ENCODE measurements at places on chromosomes 3 and 15. TPM values are rescaled to one million over a fixed set of nuclear protein-coding genes. Genes with fewer than 3 reads are reported as not detected.

DNA sequence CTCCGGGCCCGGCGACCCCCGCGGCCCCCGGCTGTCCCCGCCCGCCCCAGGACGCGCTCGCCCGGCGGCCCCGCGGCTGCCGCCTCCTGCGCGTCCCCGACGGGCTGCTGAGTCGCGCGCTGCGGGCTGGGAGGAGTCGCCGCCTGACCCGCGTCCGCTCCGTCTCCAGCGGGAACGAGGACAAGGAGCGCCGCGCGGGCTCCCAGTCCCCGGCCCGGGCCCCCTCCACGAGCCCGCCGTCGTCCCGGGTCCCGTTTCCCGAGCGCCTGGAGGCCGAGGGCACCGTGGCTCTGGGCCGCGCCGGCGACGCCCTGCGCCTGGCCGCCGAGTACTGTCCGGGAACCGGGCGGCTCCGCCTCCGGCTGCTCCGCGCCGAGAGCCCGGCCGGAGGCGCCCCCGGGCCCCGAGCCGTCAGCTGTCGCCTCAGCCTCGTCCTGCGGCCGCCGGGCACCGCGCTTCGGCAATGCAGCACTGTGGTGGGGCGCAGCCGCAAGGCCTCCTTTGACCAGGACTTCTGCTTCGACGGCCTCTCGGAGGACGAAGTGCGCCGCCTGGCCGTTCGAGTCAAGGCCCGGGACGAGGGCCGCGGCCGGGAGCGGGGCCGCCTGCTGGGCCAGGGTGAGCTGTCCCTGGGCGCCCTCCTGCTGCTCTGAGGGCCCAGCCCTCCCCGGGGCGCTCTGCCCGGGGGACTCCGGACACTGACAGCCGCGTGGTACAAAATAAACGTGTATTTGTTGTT, 1.5 kb downstream of the C2CD4A start:
- DNase-seq = peak; percentile 66

- no peak for DNase-seq
These were observed 80.4 kb upstream of the MEF2A start for GRCh38 chr15:99485153-99485961.

- DNase-seq = no peak
These were observed 38.6 kb downstream of the GASK1A start for GRCh38 chr3:43017593-43018195.

GRCh38 chr3:175869404-175869803, 1010.3 kb downstream of the NAALADL2 start:
- DNase-seq = no peak

Gene TRPM1
- not detected for total RNA-seq

- DNase-seq = no peak
These were observed 139.7 kb upstream of the RARB start for GRCh38 chr3:25288413-25288812.

DNA sequence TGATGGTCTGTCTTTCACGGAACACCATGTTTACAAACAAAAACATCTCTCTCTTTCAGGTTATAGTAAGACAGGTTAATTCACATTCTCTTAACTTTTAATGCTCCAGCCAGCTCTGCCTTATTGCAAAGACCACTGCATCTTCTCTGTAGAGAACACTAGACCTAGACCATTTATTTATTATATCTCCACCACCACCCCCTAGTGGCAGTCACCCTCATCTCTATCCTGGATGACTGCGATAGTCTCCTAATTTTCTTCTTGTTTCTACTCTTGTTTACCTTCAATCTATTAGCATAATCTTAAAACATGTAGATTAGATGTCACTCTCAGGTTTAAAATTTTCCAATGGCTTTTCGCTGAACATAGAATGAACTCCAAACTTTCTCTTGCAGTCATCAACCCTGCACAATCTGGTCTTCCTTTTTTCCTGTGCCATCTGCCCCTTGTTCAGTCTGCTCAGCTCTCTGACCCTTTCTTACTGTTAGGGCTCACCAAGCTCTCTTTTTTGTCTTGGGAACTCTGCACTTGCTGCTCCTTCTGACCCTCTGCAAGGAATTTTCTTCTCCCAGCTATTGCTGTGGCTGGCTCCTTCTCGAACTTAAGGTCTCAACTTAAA, 155.6 kb downstream of the SQOR start:
- DNase-seq = peak; percentile 46

DNA sequence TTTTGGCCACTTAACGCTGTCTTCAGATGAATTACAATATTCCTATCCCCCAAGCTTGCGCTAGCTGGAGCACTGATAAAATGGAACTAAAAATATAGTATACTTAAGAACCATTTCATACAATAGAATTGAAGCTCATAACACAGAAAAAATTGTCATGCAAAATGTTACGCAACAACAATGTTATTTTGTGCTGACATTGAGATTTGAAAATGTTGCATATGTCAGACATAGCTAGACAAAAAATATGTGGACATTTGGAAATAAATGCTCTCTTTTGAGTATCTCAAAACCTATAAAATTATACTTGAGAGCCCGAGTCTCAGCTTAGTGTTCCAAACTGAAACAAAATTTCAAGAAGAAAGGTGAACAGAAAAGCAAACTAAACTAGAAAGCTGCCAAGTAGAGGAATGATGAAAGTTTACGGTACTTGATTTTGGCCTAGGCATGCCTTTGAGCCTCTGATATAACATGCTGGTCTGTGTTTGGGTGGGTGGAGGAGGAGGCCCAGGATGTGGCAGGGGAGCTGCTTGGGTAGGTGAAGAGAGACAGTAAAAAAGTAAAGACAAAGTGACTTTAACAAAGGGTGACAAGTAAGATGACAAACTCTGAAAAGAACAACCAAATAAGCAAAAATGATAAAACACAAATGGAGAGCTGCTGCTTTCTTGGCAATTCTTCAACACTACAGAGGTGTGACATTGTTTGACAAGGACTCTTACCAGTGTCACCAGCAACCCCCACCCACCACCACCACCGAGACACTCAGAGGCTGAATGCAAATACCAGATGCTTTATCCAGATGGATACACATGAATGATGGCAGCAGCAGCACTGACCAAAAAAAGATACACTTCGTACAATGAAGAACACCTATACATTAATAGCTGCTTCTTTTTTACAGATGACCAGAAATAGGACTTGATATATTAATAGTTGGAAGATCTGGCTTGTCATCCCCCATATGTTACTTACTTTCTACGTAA, 129.3 kb upstream of the FEZF2 start:
- no peak for DNase-seq

GRCh38 chr15:77035584-77035983, 35.3 kb downstream of the TSPAN3 start:
- peak; percentile 4 for DNase-seq

GRCh38 chr3:193095366-193095765, 145.7 kb upstream of the PLAAT1 start:
- DNase-seq = no peak

- DNase-seq = peak; percentile 91
These were observed at the start of gene C2CD4A for GRCh38 chr15:62066663-62067447. Gene C2CD4A (plus strand): TSS chr15:62066977. CDS start chr15:62067614, 637 bp downstream.

DNA sequence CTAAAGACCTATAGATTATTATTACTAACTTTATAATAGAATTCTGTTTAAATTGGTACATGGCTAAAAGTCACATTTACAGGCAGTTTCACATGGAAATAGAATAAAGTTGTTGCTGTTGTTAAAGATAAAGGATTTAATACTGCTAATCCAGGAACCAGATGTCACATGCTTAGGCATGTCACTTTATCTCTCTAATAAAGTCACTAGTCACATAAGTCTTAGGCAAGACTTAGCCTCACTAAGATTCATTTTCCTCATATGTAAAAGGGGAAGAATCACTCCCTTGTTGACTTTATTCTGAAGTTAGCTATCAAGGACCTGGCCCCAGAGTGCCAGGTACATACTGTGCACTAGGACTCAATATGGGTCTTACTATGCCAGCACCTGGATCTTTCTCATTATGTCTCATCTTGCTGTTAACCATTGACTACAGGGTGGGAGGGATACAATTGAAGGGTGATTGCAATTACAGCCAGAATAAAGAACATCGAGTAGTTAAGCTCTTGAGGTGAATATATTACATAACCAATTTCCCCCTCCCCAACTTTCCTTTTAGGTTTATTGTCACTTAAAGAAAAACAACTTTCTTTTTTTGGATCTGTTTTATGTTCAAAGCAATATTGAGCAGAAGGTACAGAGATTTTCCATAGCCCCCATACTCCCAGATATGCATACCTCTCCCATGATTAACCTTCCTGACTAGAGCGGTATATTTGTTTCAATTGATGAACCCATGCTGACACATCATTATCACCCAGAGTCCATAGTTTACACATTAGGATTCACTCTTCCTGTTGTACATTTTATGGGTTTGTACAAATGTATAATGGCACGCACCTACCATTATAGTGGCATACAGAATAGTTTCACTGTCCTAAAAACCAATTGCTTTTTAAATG, 36.6 kb downstream of the LNP1 start:
- DNase-seq = no peak

- no peak for DNase-seq
These were observed 254.6 kb upstream of the RBMS3 start for GRCh38 chr3:29026286-29026685.

GRCh38 chr3:78751266-78751665, 1016.5 kb downstream of the ROBO1 start:
- no peak for DNase-seq

GRCh38 chr3:161700998-161701397, 204.4 kb downstream of the OTOL1 start:
- DNase-seq = peak; percentile 11

GRCh38 chr3:70519913-70520659, 207.6 kb upstream of the MDFIC2 start:
- DNase-seq = no peak

GRCh38 chr3:70000563-70001081, 1.1 kb downstream of the SAMMSON start:
- peak; percentile 11 for DNase-seq

- DNase-seq = no peak
These were observed 50.3 kb upstream of the SLC6A6 start for GRCh38 chr3:14352002-14352627.

- DNase-seq = peak; percentile 44
These were observed 500 bp upstream of the RAB6B start for GRCh38 chr3:133896002-133896761.

Gene PLCH1
- total RNA-seq = 5.8 TPM

- DNase-seq = peak; percentile 75
These were observed 24.3 kb downstream of the CACNA2D3 start for GRCh38 chr3:54146506-54147239.

Gene GTF2E1
- total RNA-seq = 11.6 TPM

Gene SYNPR
- 0.52 TPM for total RNA-seq

GRCh38 chr15:34101366-34102174, at the start of the genes EMC7 and PGBD4:
Gene EMC7 (minus strand): TSS chr15:34101862. CDS start chr15:34101839, 23 bp downstream.
Gene PGBD4 (plus strand): TSS chr15:34102083. CDS start chr15:34102532, 449 bp downstream.
- DNase-seq = peak; percentile 99

- DNase-seq = no peak
These were observed 644.1 kb downstream of the RBMS3 start for GRCh38 chr3:29924783-29925561.

DNA sequence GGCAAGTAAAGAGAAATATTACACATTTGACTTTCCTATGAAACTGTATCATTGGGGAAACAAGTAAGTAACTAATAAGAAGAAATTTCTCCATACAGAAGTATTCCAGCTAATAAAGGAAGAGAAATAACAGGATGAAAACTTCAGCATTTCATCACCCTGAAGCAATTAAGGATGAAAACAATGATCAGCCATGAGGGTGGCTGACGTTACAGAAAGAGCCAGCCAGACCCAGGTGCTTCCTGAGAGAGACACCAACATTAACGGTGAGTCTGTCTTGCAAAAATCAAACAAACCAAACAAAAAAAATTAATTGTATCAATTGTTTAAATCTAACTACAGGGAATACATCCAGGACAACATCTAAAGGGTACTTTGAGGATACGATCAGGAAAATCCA, 190.0 kb downstream of the ARRDC4 start:
- no peak for DNase-seq

Gene GOLGA6B
- 0.08 TPM for total RNA-seq

DNA sequence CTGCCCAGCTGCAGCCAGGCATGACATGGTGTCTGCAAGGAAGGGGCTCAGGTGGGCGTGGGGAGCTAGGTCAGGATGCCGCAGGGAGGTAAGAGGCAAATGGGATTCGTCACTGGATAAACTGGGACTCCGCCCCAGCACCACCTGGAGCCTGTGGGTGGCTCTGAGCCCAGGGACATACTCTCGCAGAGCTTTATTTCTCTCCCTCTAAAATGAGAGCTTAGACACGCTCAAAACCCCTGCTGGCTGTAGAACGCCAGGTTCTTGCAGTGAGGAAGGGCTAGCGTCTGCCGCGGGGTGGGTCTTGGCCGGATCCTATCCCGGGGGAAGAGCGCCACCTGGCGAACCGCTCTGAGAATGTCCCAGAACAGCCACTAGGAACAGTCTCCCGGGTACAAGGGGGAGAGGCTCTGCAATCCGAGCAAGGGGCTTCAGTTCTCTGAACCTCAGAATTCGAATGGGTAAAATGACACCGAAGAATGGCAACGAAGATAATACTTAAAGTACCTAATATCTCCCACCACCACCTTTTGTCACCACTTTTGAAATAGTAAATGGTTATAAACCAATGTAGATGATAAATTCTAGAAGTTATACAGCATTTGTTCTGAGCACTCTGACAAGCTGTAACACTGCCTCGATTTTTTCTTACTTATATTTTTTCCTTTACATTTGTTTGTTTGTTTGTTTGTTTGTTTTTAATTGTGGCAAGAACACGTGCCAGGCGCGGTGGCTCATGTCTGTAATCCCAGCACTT, 53.2 kb upstream of the SRGAP3 start:
- DNase-seq = peak; percentile 93

Gene SAMD7
- not detected for total RNA-seq

- DNase-seq = peak; percentile 88
These were observed at the start of gene ESYT3 for GRCh38 chr3:138434276-138434874. Gene ESYT3 (plus strand): TSS chr3:138434616. CDS start chr3:138434799, 183 bp downstream.

Gene CYP19A1
- 38.1 TPM for total RNA-seq

Gene PLS1
- total RNA-seq = 22.8 TPM

DNA sequence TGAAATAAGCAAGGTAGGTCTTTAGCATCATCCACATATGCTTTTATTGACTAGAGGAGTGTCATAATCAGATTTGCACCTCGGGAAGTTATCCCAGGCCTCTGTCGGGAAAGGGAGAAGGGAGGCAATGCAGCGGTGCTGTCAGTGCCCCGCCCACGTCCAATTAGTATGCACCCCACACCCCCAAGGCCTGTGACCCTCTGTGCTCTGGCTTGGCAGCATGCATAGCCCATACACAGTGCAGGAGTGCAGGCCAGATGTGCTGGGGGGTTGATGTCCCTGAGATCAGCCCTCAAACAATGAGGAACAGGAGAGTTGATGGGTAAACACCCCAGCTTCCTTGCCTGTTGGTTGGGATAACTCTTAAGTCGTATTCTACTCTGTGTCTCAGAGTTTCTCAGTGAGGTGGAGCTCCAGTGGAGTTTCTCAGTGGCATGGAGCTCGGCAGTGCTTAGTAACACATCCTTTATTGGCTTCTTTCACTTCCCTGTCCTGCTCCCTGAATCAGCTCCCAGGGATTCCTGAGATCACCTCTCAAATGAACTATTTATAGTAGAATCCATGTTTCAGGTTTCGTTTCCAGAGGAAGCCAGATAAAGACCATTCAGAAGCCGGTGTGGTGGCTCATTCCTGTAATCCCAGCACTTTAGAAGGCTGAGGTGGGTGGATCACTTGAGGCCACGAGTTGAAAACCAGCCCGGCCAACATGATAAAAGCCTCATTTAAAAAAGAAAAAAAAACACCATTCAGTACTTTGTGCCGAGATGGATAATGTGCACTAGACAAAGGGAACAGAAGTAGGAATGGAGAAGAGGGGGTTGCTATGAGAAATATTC, 26.7 kb upstream of the NDUFB4 start:
- no peak for DNase-seq

All from hepatocyte (in vitro differentiated cells).